Cortex of kidney (tissue), 1 donor: ENCODE measurements at places on chromosomes 4 and X.

- DNase-seq: no peak
These were observed 4.2 kb downstream of the HDAC6 start for GRCh38 chrX:48806081-48806480.

- DNase-seq: no peak
These were observed 220.3 kb upstream of the TENM3 start for GRCh38 chr4:182022909-182023308.

DNA sequence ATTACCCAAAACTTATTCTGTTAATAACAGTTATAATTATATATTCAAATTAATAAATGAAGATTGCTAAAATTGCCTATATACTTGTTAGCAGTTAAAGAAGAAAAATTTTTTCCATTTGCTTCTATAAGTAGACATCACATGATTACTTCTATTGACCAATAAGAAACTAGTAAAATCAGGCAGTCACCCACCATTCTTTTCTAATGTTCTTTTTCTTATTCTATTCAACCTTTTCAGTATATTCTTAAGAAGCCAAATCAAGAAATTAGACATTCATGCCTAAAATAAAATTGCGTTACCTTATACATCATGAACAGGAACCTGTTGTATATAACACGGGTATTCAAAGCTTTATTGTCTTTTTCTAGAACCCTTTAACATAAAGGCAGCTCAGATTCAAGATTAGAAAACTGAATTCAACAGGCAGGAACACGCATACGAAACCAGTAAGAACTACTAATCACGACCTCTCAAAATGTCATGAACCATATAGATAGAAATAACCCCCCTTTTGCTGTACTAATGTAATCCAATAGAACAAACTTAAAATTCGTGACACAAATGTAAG lies 568.1 kb upstream of the DIPK2B start:
- no peak for DNase-seq

DNA sequence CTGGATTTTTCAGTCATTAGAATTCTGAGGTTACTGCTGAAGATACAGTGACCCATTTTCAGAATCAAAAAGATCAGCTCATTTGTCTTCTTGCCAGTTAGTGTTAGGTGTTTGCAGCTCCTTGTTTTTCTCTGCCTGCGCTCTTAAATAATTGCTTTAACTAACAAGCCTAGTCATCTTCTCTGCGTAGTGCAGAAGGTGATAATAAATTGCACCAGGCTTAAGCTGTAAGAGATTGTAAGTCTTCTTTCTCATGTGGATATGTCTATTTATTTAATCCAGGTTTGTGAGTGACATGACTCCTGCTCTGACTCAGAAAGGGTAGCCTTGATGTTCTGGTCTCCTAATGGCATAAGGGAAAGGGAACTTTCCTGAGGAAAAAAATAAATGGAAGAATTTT lies 167.2 kb downstream of the CEP135 start:
- DNase-seq: no peak

- no peak for DNase-seq
These were observed 2.3 kb downstream of the LRBA start for GRCh38 chr4:151012820-151013219.
